ENCODE measurements at places on chromosomes 12 and 14. TPM values are rescaled to one million over a fixed set of nuclear protein-coding genes. Genes with fewer than 3 reads are reported as not detected.

DNA sequence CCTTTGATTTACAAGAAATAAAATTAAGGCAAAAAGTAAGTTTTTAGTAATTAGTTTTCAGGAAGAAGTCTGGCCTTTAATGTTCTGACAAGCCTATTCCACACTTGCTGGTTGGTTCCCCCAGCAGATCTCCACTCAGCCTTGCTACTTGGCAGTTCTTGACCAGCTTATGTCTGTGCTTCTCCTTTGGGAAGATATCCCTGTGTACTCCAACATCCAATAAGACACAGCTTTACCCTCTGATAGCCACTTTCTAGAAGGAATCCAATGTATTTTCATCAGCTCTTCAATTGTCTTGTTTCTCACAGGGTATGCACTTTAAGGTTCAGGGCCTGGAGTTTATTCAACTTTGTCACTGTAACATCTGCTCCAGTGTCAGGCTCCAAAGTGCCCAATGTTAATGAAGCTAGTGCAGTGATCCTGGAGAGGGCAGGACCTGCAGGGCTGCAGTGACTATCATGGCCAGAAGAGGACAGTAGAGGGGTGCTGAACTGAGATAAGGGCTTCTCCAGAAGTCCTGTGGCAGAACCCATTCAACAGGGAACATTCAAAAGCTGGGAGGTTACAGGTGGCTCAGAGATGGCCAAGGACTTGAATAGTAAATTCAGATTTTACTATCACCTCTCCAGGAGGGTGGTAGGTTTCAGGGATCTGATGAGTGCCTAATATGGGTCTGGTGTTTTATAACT is 22.9 kb downstream of the JKAMP start:
- DNase-seq = no peak

GRCh38 chr12:106269150-106269771 is 21.4 kb upstream of the CKAP4 start:
- DNase-seq = no peak

DNA sequence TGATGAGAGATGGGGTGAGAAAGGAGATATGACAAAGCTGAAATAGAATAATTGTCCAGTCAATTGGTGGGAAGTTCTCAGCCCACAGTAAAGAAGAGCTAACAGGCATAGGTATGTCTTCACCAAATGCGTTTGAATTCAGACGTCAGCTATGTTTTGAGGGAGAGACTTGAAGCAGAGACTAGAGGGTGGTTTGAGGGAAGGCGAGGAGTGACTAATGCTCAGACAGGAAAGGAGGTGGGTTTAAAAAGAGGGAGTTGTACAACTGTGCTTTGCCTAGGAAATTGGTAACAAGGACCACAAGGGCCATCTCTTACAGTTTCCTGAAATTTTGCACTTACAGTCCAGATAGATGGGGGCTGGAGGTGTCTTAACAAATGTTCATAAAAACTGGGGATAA is 6.4 kb downstream of the JKAMP start:
- DNase-seq = no peak

DNA sequence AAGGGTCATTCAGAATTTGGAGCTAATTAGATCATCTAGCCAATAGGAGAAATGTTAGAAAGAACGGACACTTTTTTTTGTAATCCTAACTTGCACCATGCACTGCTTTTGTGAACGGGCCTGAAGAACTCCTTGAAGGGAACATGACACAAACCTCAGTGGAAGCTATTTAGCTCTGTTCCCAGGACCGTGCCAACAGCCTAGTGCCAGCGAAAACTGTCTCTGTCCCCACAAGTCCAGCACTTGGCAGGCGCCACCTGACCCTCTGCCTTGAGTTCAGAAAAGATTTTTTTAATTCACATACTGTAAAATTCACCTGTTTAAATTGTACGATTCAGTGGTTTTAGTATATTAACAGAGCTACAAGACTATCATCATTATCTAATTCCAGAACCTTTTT is 31.3 kb upstream of the KCNA5 start:
- no peak for DNase-seq

GRCh38 chr14:51562816-51563215 is 88.9 kb upstream of the FRMD6 start:
- DNase-seq = no peak

DNA sequence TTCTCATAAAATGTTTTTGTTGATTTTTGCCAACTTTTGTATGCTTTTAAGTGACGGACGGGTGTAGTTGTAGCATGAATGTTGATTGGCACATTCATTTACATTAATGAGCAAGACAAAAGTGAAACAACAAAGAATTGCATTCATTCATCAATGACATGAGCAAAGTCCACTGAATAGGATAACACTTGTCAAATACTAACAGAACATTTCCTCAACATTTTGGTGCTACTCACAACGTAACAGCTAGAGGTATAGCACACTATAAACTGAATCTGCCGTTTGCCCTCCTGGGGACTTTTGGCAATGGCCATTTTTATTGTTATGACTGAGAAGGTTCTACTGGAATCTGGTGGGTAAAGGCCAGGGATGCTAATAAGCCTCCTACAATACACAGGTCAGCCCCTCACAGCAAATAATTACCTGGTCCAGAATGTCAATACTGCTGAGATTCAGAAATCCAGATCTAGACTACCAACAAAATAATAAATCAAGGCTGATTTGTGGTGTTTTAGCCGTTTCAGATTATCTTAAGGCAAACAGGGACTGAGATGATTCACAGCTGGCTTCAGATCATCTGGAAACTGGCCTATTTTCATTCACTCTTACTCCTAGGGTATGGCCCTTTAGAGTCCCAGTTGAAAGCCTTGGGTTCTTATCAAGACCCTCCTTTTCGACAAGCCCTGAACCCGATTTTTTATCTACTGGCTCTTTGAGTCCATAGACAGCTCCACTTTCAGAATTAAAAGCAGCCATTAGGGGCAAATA is 22.5 kb upstream of the CDKN3 start:
- DNase-seq = no peak

- DNase-seq = no peak
Measured at GRCh38 chr12:61018571-61018970, 1241.6 kb upstream of the USP15 start.

- no peak for DNase-seq
Measured at GRCh38 chr12:118219772-118220171, 83.8 kb downstream of the PEBP1 start.

- DNase-seq = no peak
Measured at GRCh38 chr12:6716874-6717437, 6.9 kb upstream of the COPS7A start.

DNA sequence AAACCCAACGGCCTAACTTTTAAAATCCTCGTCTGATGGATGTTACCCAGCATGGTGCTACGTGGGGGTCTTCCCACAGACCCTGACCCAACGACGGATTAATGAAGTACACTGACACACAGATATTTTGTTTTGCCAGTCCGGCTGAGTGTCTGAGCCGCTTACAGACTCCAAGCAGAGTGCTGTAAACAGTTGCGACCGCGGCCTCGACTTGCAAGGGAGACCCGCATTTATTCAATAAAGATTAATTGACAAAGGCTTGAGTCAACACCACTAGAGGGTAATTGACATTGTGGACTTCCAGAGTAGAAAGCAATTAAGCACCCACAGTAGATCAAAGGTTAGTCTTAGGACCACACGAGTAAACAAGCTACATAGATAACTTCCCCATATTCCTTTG is 1042.4 kb downstream of the AACS start:
- no peak for DNase-seq

- DNase-seq = no peak
Measured at GRCh38 chr14:63383776-63384367, 65.1 kb upstream of the GPHB5 start.

DNA sequence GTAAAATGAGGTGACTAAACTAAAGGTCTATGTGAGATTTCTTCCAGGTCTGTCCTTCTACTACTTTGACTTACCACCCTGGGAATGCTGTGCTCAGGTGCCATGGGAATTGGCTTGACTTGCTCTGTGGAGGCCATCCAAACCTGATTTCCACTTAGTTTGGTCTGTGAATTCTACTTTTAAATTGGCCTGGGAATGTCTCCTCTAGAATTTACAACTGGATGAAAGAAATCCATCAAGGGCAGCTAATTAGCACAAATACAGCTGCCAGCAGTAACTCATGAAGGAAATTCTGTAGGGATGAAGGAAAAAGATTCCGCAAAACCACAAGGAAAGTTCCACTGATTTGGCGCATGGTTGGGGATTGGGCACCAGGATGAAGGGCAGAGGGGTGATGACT is 31.7 kb upstream of the FRMD6 start:
- no peak for DNase-seq

GRCh38 chr12:47302111-47302671 is 222.4 kb upstream of the AMIGO2 start:
- DNase-seq = no peak

GRCh38 chr14:76640923-76641395 is 120.3 kb upstream of the VASH1 start:
- DNase-seq = no peak

DNA sequence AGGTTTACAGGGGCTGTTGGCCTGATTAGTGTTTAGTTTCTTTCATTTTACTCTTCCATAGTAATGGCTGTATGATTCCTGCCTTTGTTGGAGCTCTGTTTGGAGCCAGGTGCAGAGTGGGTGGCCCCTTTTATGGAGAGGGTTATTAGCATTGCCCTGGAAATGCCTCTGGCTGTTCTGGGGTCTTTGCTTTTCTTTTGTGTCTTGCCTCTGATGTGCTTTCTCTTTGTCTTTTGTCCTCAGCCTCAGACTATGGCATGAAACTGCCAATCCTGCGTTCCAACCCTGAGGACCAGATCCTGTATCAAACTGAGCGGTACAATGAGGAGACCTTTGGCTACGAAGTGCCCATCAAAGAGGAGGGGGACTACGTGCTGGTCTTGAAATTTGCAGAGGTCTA is 6.9 kb downstream of the MLEC start:
- DNase-seq = no peak

DNA sequence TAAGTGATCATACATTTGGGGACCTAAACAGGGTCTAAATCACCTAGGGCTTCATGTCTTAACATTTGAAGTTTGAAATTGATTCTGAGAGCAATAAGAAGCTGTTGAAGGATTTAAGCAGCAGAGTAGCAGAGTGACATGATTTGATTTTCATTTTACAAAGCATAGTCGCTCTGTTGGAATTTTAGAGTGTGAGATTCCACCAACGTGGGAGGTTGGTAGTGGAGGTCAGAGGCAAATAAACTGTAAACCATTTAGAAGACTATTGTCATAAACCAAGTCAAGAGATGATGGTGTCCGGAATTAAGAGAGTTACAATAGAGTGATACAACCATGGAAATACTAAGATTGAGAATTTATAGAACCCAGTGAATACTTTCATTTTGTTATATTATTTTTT is 52.7 kb upstream of the ZDHHC17 start:
- DNase-seq = no peak

Gene PTPN11
- total RNA-seq = 103 TPM

Gene GLIPR1L2
- total RNA-seq = 5.2 TPM

Gene OR4E2
- total RNA-seq = not detected

Gene MGP
- 326 TPM for total RNA-seq

Gene ADGRD1
- 13.9 TPM for total RNA-seq

Gene ANGEL1
- 16.9 TPM for total RNA-seq

Gene UNC79
- 7.9 TPM for total RNA-seq

Gene PDE3A
- total RNA-seq = 16.1 TPM

Gene AGAP2
- total RNA-seq = 13.0 TPM

Gene B4GALNT1
- total RNA-seq = 19.7 TPM

Data from spinal cord (tissue), 10 donors.